Activated CD8-positive, alpha-beta memory T cell treated with anti-CD3 and anti-CD28 coated beads, Interleukin-2, amount 10 ng/mL, durations not matched to agents 7 days and 5 days (primary cell): ENCODE measurements at places on chromosomes 11 and 22. TPM values are rescaled to one million over a fixed set of nuclear protein-coding genes. Genes with fewer than 3 reads are reported as not detected.

DNA sequence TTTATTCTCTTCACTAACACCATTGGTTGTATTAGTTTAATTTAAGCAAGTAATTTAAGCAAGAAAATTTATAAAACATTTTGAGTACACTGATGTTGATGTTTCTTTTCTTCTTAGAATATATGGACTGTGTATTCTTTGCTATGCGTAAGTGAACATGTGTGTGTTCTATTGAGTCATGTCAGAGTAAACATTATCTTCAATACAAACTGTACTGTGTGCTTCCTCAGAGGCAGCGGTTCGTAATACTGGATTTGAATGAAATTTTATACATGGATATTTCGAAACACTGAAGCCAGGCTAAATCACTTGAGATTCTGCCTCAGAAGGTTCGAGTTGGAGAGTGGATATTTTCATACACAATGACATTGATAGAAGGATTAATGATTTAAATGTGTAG, 452.6 kb downstream of the LUZP2 start:
- H3K27ac ChIP-seq: no peak overlapping the region
- no peak overlapping the region for H3K4me3 ChIP-seq
- H3K4me1 ChIP-seq: no peaks in the 10 kb centered on the region
- no peaks in the 10 kb centered on the region for H3K36me3 ChIP-seq

DNA sequence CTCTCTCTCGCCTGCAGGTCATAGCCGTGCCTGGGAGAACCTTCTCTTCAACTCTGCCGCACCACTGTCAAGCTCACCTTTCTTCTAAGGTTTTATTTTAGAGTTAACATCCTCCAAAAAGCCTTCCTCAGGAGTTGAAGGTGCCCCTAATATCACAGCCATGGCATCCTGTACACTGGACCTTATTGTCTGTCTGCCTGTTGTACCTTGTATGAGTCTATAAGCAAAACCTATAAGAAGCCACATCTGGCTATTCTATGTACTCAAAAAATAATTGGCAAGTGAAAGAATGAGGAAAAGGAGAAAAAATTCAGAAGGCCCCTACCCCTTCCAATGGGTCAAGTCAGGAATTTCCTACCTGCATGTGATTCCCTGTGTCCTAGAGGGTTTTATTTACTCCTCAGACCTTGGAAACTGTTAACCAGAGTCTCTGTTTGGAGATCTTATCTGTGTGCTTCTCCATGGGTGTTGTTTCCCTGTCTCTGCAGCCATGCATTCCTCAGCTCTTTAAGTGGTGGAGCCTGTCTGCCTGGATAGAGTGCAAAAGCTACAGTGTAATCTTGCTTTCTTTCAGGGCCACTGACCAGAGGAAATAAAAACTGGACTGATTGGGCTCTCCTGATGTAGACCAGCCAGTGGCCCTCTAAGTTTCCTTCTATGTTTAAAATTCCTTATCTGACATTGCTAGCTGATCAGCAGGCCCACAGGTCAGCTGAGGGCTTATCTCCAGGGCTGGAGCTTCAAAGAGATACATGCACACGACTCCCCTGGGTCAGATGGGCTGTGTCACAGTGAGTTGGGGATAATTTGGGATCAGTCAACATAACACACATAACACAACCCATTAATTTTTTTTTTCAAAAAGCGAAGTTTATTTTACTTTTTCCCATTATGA, 37.6 kb upstream of the TMEM135 start:
- no peak overlapping the region for H3K4me3 ChIP-seq
- H3K27me3 ChIP-seq: no peaks in the 10 kb centered on the region
- DNase-seq: no peak

DNA sequence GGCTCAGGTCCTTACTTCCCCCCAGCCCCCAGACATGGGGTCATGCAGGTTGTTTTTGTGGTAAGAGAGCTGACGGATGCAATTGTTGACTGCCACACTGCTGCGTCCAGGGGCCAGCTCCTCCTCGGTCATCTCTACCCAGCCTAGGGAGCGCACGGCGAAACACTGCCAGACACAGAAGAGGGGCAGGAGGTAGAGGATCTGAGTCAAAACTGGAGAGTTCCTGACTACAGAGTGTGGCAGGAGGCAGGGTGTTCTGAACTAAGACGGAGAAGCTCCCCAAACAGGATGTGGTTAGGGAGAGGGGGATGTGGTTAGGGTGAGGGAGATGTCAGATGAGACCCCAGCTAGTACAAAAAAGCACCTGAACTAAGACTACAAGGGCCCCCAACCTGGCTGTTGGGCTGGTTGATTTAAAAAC, 12.3 kb downstream of the SMPD1 start:
- H3K36me3 ChIP-seq: peaks cover 18% of the 10 kb centered on the region
- H3K27me3 ChIP-seq: no peaks in the 10 kb centered on the region
- peak overlapping the region; percentile 96 for H3K27ac ChIP-seq
- peaks cover 62% of the 10 kb centered on the region for H3K4me1 ChIP-seq
- peak overlapping the region; percentile 73 for H3K4me3 ChIP-seq
- peak; percentile 96 for DNase-seq

The PRMT3 gene
- total RNA-seq: 22.9 TPM

DNA sequence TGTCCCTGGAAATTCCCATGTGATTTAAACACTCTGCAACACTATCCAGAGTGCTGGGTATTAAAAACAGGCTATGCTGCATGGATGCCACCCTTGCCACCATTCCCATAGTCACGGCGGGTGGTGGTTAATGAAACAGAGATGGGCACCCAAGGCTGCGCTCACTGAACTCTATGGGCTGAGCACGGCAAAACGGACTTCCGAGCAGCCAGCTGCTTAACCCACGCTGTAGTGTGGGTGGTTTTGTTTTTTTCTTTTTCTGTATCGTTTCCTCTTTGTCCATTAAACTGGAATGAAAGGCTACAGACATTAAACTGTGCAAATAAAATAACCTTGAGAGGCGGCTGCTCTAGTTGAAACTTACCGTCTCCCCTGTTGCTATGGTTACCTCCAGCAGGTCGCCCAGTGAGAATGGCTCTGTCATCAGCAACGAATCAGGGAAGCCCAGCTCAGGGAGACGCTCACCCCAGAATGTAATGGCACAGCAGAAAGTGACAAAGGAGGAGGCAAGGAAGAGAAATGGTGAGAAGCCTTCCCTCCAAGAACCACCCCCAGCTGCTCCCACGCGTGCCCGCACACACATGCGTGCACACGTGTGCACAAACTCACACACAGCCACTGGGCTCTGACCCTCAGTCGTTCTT, 102.1 kb downstream of the C11orf91 start:
- H3K36me3 ChIP-seq: no peaks in the 10 kb centered on the region
- no peak for DNase-seq
- H3K4me3 ChIP-seq: no peak overlapping the region
